ENCODE measurements at places on chromosomes 3 and 15.

- DNase-seq, result no peak
Measured at GRCh38 chr3:193742628-193743027, 149.6 kb downstream of the OPA1 start.

GRCh38 chr3:98780343-98780742 lies 17.2 kb downstream of the ST3GAL6 start:
- DNase-seq, result no peak

GRCh38 chr15:62730825-62731224 lies 311.7 kb upstream of the TPM1 start:
- no peak for DNase-seq

DNA sequence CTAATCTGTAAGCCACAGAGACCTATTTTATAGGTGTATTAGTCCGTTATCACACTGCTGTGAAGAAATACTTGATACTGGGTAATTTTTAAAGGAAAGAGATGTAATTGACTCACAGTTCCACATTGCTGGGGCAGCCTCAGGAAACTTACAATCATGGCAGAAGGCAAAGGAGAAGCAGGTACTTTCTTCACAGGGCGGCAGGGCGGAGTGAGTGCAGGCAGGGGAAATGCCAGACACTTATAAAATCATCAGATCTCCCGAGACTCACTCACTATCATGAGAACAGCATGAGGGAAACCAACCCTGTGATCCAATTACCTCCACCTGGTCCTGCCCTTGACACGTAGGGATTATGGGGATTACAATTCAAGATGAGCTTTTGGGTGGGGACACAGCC lies 108.7 kb downstream of the GALK2 start:
- no peak for DNase-seq

GRCh38 chr3:99780749-99781148 lies 36.9 kb upstream of the CMSS1 start:
- DNase-seq, result no peak

DNA sequence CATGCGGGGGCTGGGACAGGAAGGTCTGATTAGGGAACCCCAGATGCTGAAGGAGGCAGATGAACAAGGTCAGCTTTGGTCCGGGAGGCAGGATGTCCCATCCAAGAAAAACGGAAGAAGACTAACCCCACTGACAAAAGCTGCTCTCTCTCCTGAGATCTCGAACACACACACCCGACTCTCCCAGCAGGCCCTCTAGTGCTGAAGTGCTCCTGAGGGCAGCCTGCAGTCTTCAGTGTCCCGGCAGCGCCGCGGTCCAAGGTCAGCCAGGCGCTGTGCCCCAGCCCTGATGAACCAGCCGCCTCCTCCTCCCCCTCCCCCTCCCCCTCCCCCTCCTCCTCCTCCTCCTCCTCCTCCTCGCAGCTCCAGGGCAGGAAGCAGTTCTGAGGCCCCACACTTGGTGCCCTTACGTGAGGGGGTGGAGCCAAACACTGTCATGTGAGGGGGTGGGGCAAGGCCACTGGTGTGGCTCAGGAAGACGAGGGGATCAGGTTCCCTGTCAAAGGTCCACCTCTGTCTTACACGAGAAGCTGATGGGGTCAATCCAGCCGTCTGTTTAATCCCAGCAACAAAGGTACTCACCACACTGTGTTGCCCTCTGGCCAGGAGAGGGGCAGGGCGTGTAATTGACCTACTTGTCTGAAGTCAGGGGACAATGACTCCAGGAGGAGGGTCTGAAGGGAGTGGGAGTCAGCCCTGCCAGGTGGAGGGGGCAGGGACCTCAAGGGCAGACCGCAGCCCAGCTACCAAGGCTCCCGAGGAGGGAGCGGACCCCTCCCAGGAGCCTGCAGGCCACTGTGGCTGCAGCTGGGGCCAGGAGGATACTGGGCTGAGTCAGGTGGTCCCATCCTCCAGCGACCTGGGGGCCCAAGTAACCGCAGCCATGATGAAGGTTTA lies 34.3 kb downstream of the PRR23E start:
- peak; percentile 31 for DNase-seq

- no peak for DNase-seq
Measured at GRCh38 chr3:9110802-9111201, 138.6 kb downstream of the SRGAP3 start.

DNA sequence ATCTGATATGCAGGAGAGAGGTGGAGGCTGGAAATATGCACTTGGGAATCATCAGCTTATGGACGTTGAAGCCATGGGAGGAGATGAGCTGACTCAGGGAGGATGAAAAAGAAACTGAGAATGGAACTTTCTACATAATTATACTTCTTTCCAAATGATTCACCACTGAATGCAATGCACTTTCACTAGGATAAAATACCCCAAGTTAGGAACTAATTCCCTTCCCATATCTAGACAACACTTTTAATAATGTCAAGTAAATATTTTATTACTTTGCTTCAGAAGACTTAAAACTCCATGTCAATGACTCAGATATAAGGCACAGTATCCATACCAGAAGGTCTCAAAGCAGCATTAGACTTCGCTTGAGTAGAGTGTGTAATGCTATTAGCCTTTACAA lies 24.2 kb downstream of the NPTN start:
- no peak for DNase-seq

DNA sequence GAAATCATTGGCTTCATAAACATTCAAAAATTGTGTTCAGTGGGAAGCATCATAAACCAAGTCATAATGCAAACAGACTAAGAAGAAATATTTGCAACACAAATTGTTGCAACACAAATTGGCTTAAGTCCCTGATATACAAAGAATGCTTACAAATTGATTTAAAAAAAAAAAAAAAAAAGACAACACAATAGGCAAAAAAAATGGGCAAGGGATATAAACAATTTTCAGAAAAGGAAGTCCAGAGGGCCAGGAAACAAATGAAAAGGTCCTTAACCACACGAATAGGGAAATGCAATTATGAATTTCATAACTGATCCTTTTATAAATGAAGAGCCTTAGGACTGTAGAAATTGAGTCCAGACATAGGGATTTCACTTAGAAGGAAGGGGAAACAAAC lies 98.9 kb downstream of the LRRK1 start:
- DNase-seq, result no peak

DNA sequence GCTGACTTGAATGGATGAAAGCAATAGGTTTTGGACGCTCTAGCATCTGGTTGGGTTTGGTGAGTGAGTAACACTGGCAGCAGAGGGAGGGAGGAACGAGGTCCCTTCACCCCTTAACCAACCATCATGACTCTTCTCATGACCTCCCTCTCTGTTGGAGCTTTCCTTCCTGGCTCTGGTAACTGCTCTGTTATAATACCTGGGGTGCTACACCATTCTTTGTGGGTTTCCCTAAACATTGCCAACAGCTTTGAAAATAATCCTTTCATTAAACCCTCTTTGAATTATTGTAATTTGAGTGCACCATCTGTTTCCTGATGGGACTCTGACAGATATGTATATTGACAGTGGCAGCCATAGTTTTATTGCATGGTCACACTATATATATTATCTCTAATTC lies 146.2 kb upstream of the PTPRG start:
- DNase-seq, result no peak

GRCh38 chr3:184169896-184170875 lies 4.5 kb upstream of the AP2M1 start:
- DNase-seq, result no peak

GRCh38 chr15:34079904-34080303 lies 21.8 kb downstream of the EMC7 start:
- DNase-seq, result no peak

DNA sequence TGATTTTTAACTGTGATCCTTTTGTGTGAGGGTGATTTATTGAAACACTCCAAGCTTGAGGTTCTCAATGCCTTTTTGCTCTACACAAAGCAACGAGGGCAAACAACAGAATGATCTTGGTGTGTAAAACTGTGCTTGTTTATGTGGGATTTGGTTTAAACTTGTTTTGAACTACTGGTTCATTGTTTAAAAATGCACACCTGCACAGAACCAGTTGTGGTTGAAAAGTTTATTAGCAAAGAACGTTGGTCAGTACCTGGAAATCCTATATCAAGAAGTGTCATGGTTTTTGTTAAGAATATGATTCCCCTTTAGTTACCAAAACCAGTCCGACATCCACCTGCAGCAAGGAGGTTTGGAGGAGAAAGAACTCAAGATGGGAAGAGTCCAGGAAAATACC lies 239.4 kb downstream of the WNT5A start:
- DNase-seq, result no peak

GRCh38 chr3:121175083-121175482 lies 267.1 kb downstream of the STXBP5L start:
- no peak for DNase-seq

GRCh38 chr3:107816107-107816506 lies 274.7 kb downstream of the CD47 start:
- DNase-seq, result no peak

DNA sequence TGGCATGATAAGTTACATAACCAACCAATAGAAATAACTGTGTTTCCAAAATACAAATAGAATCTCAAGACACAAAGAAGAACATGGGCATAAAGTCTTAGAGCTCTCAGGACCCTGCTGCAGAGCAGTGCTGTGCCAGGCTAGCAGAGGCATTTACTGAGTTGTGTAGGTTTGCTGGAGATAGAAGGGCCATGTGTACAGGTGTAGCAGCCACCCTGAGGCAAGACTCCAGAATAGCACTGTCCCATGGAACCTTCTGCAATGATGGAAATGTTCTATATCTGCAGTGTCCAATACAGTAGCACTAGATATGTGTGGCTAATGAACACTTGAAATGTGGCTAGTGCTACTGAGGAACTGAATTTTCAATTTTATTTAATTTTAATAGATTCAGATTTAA lies 267.0 kb upstream of the UMPS start:
- no peak for DNase-seq

- no peak for DNase-seq
Measured at GRCh38 chr3:90069748-90070147, 962.3 kb downstream of the EPHA3 start.

GRCh38 chr15:101477851-101478362 lies 11.6 kb downstream of the PCSK6 start:
- DNase-seq, result no peak

DNA sequence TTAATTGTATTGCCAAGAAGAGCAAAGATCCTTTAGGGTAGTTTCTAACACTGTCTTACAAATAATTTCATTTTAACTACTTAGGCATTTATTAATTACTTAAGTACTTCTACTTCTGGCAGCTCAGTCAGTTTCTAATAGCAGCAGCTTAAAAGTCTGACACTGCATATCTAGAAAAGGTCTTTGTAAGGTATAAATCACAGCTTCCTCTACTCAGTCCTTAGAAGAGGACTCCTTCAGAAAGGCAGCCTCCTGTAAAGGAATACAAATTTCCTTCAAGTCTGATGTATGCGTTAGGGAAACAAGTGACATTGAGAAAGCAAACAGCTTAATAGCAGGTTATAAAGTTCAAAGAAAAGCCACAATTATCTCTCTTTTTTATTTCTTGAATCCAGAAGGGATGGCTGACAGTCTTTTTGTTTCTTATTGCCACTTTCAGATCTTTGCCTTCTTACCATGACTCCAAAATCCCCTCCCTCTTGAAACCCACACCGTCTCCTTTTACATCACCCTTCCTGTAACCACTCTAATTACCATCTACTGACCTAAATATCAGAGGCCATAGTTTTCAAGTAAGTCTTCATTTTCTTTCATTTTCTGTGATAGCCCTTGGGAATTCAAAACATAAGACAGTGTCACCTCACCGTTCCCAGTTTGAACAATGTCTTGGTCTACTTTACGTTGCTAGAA lies 109.5 kb downstream of the CGGBP1 start:
- no peak for DNase-seq

DNA sequence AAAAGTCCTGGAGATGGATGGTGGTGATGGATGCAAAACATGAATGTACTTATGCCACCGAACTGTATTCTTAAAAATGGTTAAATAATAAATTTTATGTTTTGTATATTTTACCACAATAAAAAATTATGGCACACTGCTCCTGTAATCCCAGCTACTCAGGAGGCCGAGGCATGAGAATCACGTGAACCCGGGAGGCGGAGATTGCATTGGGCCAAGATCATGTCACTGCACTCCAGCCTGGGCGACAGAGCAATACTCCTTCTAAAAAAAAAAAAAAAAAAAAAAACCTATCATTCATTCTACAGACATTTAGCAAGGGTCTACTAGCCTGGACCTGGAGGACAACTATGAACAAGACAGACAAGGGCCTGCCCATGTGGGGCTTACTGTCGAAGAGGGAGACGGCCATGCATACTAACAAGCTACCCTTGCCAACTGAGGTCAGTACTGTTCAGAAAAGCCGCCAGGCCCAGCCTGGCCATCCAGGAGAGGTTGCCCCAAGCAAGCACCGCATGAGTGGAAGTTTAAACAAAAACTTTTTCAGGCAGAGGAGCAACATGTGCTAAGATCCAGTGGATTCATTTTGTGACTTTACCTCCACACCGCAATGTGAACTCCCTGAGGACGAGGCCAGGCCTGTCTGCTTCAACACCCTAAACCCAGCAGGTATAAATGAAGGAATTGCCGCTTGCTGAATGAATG lies 2.8 kb upstream of the NEK4 start:
- DNase-seq, result no peak

- no peak for DNase-seq
Measured at GRCh38 chr3:174285242-174285864, 573.8 kb upstream of the NAALADL2 start.

DNA sequence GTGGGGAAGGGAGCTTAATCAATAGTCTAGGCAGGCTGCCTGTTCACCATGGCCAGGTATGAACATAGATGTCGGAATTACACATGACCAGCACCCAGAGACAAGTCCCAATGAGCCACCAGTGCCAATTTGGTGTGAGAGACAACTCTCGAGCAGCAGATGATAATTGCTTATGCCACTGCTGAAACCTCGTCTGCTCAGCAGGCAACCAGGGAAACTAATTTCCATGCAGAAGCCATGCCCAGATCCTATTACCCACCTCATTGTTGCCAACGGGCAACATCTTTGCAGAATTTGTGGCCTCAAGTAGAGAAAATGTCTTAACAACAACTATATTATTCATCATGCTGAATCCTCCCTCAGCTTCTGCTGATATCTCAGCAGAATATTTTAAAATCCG lies 84.9 kb downstream of the CGGBP1 start:
- no peak for DNase-seq

- DNase-seq, result no peak
Measured at GRCh38 chr3:190558316-190558715, 44.4 kb downstream of the IL1RAP start.

GRCh38 chr3:13706451-13706850 lies 157.5 kb downstream of the FBLN2 start:
- no peak for DNase-seq

DNA sequence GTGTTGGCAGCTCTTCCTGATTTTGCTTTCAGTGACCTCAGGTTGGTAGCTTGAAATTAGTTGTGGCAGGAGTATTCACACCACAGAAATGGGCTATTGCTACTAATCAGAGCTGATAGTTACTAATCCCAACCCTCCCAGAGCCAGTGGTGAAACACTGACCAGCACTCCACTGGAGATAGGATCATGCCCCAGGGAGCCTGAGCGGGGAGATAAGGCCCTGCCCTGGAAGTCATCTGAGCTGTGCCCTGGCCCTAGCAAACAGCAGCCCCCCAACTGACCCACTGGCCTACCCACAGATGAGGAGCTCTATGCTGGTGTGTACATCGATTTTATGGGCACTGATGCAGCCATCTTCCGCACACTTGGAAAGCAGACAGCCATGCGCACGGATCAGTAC lies 9.4 kb upstream of the GNAT1 start:
- no peak for DNase-seq
